ENCODE measurements at places on chromosomes 1 and 21. TPM values are rescaled to one million over a fixed set of nuclear protein-coding genes. Genes with fewer than 3 reads are reported as not detected.
A peak's percentile ranks its signal among the peaks of the same experiment; 100 is the strongest.

- H3K36me3 ChIP-seq, result no peaks in the 10 kb centered on the region
- no peak overlapping the region for H3K4me3 ChIP-seq
Observed at GRCh38 chr1:80542231-80542630, 1258.5 kb upstream of the ADGRL2 start.

DNA sequence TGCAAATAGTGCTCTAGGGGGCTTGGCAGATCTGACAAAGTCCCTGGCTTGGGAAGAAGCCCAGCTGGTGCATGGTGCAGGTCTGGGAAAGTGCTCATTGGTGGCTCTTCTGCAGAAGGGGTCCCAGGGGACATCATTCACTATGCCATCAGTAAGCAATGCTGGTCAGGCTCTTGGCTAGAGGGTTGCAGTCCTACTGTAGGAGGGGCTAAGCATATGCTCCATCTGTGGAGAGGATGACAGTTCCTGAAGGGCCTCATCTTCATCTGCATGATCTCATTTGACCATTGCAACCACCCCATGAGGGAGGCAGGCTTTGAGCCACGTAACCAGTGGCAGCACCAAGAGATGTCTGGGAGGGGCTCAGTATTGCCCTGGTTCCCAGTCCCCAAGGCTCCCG is 31.5 kb upstream of the VASH2 start:
- H3K27me3 ChIP-seq, result no peaks in the 10 kb centered on the region
- H3K27ac ChIP-seq, result no peak overlapping the region
- no peaks in the 10 kb centered on the region for H3K36me3 ChIP-seq
- DNase-seq, result no peak

DNA sequence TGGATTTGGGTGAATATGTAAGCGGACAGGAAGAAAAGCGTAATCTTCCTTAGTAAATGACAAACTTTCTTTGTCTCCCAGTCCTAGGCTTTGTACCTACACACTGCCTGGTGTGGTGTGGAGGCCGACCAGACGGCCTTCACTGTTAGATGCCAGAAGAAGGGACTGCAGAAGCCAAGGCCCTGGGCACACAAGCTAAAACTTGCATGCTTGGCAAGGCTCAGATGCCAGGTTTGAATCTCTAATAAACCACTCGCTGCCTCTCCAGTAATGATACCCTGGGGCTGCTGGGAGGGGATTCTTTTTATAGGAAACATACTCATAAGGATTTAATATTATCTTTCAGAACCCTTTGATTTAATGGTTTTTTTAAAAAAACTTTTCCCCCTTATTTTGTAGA is 263.8 kb downstream of the PTPRC start:
- H3K36me3 ChIP-seq, result no peaks in the 10 kb centered on the region
- H3K4me3 ChIP-seq, result no peak overlapping the region
- no peaks in the 10 kb centered on the region for H3K4me1 ChIP-seq

GRCh38 chr1:215502081-215502480 is 65.0 kb upstream of the KCTD3 start:
- no peak overlapping the region for H3K4me3 ChIP-seq
- no peaks in the 10 kb centered on the region for H3K36me3 ChIP-seq
- H3K27me3 ChIP-seq, result no peaks in the 10 kb centered on the region
- H3K4me1 ChIP-seq, result no peaks in the 10 kb centered on the region

DNA sequence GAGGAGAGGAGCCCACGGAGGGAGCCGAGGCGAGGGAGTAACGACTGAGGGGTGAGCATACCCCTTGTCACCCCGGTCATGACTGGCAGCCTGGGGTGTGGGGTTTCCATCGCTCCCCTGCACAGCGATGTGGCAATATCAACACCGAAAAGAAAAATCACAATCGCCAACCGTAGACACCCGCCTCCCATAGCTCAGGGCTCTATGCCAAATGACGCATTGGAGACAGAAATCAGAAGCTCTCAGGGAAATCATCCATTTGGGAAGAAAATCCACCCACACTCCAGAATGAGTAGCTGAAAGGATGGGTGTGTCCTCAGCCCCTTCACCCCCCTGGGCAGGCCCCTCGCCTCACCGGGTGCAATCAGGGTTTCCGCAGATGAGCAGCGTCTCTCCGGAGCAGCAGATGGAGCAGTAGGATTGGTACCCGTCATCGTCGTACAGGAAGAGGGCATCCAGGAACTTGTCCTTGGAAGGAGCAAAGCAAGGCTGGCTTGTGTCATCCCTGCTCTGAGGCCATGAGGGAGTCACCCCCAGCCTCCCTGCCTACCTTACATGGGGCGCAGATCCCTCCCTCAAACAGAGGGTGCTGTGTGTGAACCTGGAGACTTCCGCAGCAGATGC is 2.5 kb downstream of the DNMT3L start:
- H3K27ac ChIP-seq, result no peak overlapping the region
- no peaks in the 10 kb centered on the region for H3K36me3 ChIP-seq

- no peaks in the 10 kb centered on the region for H3K27me3 ChIP-seq
- no peaks in the 10 kb centered on the region for H3K36me3 ChIP-seq
- H3K4me1 ChIP-seq, result peaks cover 80% of the 10 kb centered on the region
- H3K27ac ChIP-seq, result peak overlapping the region; percentile 99
- H3K4me3 ChIP-seq, result peak overlapping the region; percentile 95
Observed at GRCh38 chr1:27601771-27602461, 2.0 kb downstream of the AHDC1 start.

DNA sequence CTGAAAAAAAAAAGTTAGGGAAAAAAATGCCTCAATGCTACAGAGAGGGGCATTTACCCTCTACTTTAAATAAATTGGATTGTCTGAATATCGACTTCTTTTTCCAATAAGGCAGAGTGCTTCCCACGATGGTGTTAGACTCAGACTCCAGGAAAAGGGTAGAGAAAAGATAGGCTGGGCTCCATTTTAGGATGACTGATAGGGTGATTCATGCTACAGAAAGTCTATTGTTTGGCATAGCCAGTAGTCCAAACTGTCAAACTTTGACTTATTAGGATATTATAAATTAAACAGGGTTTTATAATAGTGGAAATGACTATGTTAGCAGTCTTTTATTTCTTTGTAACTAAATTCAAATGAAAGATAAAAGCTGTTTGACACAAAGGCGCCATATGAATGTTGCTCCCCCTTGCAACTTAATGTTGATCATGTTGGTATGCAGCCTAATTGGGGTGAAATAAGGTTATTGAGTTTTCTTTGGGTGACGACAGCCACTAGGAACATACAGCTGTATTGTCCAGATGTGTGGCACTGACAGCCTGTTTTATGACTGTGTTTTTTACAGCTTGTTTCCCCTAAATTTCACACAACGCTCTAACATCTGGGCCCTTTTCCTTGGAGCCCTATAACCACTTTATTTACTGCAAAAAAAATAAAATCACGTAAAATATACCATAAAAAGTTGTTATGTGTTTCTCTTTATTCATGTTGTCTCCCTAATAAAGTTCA is 69.3 kb downstream of the SPAG17 start:
- no peaks in the 10 kb centered on the region for H3K27me3 ChIP-seq
- no peak overlapping the region for H3K4me3 ChIP-seq
- no peak for DNase-seq

- no peaks in the 10 kb centered on the region for H3K36me3 ChIP-seq
- H3K27ac ChIP-seq, result no peak overlapping the region
- no peaks in the 10 kb centered on the region for H3K27me3 ChIP-seq
Observed at GRCh38 chr21:44571844-44572782, 1.4 kb upstream of the KRTAP10-4 start.

GRCh38 chr1:9039761-9040658 is 13.8 kb upstream of the SLC2A7 start:
- DNase-seq, result no peak
- H3K27ac ChIP-seq, result no peak overlapping the region
- H3K4me3 ChIP-seq, result no peak overlapping the region
- H3K4me1 ChIP-seq, result peaks cover 9% of the 10 kb centered on the region
- H3K36me3 ChIP-seq, result no peaks in the 10 kb centered on the region
- no peaks in the 10 kb centered on the region for H3K27me3 ChIP-seq

- H3K27ac ChIP-seq, result no peak overlapping the region
- no peaks in the 10 kb centered on the region for H3K27me3 ChIP-seq
- DNase-seq, result no peak
- no peak overlapping the region for H3K4me3 ChIP-seq
- H3K4me1 ChIP-seq, result peaks cover 13% of the 10 kb centered on the region
Observed at GRCh38 chr1:201516511-201517127, 9.7 kb upstream of the CSRP1 start.

The MRPS15 gene
- total RNA-seq, result 64.8 TPM

The OR2W3 gene
- total RNA-seq, result 0.34 TPM

The C1orf141 gene
- total RNA-seq, result not detected

The KIF17 gene
- 2.5 TPM for total RNA-seq

The DIRAS3 gene
- 3.3 TPM for total RNA-seq
